ENCODE measurements at places on chromosomes 1 and 21.

DNA sequence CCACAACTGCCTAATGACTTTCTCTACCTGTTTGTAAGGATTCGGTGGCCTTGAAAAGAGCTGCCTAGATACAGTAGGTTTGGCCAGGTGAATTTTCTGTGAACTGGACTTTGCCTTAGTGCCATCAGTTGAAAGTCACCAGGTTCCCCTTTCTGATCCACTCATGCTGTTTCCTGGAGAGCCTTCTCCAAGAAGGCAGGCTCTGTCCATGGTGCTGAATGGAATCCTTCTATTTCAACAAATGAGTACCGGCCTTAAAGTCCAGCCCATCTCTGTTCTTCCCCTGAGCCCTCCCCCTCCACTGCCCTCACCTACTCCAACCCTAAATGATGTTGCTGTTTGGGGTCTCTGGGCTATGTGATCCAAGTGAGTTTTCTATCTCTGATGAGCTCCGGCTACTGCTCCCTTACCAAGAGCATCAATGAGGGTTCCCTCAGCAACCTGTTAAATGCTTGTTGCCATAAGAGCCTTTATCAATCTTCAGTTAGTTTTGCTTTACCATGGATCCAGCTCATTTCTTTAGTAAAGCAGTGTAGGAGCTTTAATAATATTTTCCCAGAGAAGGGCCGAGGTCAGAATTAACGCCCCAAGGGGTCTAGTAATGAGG, 500.4 kb downstream of the PTPRU start:
- no peak for DNase-seq

DNA sequence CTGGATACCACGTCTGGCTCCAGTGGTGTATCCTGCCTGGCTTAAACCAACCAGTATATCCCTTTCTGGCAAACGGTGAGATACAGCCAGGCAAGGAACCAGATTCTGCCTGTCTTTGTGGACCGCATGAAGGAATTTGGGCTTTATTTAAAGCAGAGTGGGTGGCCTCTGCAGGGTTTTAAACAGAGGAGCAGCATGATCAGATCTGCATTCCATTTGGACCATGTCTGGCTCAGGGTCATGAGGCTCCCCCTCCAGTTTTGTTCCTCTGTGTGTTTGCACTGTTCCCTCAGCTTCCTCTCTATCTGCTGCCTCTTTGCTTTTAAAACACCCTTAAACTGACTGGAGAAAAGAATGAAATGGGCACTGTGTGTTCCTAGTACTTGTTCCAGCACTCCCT, 195.0 kb downstream of the GIPC2 start:
- no peak for DNase-seq

DNA sequence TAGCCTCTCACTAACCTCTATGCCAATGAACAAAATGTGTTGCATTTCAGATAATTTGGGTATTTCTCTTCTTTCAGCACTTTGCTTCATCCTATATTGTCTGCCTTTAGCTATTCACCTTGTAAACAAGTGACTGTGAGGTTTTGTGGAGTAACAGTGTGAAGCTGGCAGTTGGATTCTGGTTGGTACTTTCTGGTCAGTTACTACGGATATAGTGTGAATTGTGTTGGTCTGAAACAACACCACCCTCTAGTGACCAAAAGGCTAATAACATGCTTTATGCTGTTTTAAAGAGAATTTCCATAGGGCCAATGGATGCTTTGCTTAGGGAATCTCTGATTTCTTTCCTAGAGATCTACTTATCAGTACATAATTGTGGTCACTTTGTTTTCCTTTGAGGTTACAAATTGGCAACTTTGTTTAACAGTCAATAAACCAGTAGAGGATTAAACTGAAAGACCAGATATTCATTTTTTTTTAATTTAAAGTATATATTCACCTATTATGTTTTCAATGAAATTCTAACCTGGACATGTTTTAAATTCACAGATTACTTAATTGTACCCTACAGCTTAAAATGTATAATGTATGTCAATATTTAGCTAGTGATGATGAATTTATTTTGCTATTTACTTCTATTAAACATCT, 2.5 kb upstream of the PTGER3 start:
- no peak for DNase-seq

DNA sequence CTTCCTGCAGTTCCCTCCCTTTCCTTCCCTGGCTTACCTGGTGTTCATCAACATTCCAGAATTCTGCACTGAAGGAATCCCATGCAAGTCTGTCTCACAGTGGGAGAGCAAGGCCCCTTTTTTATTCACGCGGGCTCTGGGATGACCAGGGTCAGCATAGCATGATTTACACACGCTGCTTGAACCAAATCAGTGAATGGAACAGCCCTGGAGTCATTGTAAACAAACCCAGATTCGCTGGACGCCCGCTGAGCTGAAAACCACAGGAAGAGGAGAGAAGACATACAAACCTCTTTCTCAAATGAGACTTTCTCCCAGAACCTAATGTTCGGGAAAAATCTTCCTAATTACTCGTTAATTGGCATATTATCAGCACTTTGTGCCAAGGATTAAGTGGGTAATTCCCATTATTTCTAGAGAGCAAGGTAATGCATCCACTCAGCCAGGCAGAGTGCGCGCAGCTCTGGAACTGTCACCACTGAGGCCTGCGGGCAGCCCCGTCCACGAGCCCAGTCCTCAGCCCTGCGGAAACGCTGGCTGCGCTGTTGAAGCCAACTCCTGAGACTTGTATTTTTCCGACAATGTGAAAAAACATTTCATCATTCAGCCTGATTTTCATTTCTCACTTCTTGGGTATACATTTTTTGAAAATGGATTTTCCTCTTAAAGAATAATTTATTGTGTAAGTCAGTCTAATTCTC, 140.0 kb downstream of the ETS2 start:
- DNase-seq, result no peak

- DNase-seq, result no peak
Measured at GRCh38 chr1:200965111-200965805, 58.3 kb downstream of the KIF21B start.

DNA sequence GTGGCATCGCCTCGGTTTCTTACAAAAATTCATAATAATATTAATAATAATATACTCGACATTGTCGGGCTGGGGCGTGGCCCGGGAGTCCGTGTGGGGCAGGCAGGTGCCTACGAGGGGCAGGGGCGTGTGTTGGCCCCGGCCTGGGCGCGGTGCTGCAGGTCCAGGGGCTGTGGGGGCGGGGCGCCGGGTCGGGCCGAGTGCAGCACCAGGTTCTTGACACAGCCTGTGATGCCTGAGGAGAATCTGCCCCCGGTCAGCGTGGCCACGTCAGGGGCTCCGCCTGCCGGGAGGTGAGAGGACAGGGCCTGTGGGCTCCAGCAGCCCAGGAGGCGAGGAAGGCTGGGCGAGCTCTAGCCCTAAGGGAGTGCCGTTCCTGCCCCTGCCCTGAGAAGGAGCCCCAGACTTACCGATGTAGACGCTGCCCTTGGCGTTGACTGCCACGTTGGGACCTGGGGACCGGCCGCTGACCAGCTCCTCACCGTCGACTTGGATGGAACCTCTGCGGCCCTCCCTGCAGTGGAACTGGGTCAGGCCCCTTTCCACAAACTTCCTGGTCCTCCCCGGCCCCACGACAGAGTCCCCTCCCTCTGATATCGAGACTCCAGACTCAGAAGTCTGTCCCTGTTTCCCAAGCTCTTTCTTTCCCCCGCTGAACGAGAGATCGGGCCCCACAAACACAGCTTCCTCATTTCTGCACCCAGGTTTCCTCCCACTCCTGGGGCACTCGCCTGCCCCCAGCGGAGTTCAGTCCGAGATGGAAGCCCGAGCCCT, 11.3 kb downstream of the LDLRAD2 start:
- DNase-seq, result no peak

GRCh38 chr21:28358170-28358569, 634.5 kb downstream of the LTN1 start:
- no peak for DNase-seq

GRCh38 chr1:184975208-184975870, 1.0 kb upstream of the NIBAN1 start:
- DNase-seq, result no peak

DNA sequence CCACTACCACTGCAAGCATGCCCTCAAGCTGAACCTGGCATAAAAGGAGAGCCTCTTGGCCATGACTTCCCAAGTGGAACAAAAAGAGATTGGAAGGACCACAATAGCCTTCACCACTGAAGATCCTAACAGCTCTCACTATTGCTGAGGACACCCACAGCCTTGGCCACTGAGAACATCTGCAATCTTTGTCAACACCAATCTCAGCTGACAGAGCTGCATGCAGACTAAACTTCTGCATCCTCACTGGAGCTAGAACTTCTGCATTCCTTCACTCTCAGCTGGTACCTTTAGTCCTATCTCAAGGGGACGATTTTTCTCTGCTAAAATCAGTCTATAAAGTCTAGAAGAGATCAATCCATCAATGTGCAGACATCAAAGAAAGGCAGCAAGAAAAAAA, 8.3 kb upstream of the FCRL2 start:
- DNase-seq, result no peak

- no peak for DNase-seq
Measured at GRCh38 chr1:69410893-69411292, 156.8 kb upstream of the LRRC7 start.
